ENCODE measurements at places on chromosomes 7 and 10. TPM values are rescaled to one million over a fixed set of nuclear protein-coding genes. Genes with fewer than 3 reads are reported as not detected.

DNA sequence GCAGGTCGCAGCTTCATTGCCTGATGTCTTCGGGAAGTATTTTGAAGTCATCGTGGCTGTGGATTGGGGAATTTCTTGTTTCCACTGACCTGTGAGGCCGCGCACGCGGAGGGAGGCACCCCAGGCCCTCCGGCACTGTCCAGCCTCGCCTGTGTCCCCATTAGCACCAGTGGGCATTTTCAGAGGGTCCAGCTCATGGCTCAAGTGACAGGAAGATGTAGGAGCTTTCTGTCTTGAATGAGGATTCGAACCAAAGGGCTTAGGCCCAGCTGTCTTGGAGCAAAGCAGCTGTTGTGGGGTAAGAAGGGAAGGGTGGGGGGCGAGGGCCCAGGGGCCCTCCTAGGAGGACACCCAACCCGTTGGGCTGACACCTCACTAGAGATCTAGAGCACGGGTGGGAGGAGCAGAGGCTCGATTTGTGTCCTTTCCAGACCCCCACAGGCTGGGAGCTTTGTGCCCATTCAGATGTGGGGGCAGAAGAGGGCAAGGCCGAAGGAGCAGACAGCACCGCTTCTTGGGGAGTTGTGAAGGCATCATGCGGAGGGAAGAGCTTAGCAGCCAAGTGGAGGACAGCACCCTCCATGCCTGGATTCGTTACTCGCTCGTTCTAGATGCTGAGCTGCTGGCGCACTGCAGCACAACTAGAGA, 914 bp downstream of the ZNF37A start:
- DNase-seq = peak; percentile 61

DNA sequence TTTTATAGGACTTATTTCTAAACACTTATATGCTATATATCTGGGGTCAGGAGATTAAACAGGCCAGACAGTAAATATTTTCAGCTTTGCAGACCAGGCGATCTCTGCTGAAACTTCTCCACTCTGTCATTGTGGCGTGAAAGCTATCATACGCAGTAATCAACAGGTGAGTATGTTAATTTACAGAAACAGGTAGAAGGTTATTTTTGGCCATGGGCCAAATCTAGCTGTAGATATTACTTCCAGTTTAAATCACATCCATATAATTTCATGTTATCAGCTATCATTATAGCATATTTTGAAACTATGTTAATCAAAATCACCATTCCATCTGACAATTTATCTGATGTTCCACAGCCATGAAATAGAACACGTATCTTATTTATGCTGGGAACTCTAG, 67.8 kb downstream of the GPR37 start:
- no peak for DNase-seq

DNA sequence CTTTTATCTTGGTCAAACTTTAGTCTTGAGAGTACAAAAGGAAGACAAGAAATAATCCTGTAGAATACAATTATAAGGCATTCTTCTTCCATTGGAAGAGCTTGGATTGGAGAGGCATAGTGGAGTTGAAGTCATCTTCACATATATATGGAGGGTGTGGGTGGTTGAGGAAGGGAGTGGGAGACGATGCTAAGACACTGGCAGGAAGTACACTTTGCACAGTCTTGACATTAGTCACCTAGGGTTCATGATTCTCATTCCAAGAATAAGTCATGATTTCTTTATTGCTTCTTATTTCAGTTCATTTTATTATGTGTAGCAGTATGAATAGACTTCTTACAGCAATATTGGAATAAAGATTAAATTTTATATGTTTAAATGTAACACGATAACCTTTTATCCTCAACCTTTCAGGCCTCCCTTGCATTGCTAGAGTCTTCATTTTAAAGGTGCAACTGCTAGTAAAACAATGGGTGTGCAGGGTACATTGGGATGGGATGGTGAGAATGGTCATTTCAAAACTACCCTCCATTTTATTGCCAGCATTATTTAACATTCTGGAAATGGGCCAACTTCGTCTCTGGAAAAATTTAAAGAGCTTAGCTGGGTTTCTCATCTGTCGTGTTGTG, 12.3 kb upstream of the SLC26A3 start:
- no peak for DNase-seq

GRCh38 chr7:77866786-77867536, 68.4 kb downstream of the PHTF2 start:
- no peak for DNase-seq

GNAT3 gene
- not detected for total RNA-seq

UNCX gene
- total RNA-seq = not detected

GRCh38 chr10:33506391-33506790, 171.9 kb upstream of the NRP1 start:
- no peak for DNase-seq

FZD8 gene
- 0.56 TPM for total RNA-seq

GRID1 gene
- not detected for total RNA-seq

GRCh38 chr10:97365761-97366351, 31.3 kb upstream of the FRAT2 start:
- no peak for DNase-seq

DNA sequence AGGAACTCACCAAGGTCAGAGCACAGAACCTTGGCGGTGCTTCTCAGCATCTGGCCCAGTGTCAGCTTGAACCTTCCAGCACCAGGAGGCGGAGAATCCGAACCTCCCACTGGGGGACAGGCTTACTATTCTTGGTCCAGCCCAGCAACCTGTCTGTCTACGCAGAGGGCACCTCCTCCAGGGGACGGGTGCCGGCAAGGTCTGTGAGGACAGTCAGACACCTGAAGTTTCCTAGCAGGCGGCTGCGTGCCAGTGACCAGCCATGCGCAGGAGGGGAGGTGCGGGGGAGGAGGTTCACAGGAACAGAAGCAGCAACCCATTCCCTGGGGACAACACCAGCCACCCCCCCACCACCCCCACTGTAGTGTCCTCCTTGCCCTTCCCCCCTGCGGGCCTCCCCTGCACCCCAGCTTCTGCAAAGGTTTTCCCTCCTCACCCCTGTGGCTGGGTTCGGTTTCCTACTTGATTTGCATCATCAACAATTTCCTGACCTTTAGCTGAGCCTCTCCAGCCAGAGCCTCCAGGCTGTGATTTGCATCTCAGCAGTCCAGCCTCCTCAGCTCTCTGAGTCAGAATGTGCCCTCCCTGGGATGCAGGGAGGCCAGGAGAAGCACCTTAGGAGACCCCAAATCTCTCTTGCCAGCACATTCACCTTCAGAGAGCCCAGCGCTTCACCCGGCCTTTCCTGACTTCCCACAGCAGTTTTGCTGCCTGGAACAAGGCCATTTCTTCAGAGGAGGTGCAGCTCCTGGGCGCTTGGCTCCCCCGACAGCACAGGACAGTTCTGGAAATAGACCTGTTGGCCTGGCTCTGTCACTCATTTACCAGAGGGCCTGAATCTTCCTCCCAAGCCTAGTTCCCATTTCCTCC, 107.5 kb upstream of the NPS start:
- DNase-seq = no peak
